8988T (cell line): ENCODE measurements at places on chromosomes 1 and 21.

GRCh38 chr1:87830432-87830978, 501.8 kb downstream of the LMO4 start:
- DNase-seq, result no peak

DNA sequence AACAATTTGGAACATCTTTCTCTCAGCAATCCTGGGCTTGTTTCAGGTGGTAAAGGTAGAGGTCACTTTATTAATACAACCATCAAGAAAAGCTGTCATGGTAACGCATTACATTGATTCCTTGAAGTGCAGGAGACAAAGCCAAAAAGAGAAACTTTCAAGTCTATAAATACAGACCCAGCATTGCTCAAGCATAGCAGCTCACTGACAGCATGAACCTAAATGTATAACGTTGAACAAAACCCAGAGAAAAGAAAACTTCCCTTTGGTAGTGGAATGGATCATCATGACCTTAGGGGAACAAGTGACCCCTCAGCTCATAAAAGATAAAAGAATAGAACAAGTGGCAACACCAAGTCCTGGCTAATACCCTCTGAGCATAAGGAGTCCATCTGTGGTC, 332.2 kb downstream of the NTNG1 start:
- no peak for DNase-seq

DNA sequence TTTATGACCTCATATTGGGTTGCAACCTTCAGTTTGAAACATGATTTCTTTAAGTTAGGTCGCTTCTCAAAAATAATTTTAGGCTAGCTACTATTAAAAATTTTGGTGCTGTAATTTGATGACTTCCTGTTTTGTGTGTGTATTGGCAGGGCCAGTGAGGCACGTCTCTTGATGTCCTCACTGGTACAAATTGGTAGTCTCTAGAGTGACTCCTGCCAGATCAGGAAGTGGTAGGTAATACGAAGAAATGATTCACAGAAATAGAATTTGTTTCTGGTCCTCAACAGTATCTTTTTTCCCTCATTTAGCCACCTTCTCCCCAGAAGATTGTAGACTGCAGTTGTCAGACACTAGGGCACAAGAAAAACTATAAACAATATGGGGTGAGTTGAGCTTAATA, 120.9 kb upstream of the KIAA1614 start:
- DNase-seq, result no peak

- DNase-seq, result no peak
Measured at GRCh38 chr1:37890378-37891014, 31.1 kb upstream of the MTF1 start.

- DNase-seq, result no peak
Measured at GRCh38 chr1:164641353-164641730, 82.4 kb downstream of the PBX1 start.

DNA sequence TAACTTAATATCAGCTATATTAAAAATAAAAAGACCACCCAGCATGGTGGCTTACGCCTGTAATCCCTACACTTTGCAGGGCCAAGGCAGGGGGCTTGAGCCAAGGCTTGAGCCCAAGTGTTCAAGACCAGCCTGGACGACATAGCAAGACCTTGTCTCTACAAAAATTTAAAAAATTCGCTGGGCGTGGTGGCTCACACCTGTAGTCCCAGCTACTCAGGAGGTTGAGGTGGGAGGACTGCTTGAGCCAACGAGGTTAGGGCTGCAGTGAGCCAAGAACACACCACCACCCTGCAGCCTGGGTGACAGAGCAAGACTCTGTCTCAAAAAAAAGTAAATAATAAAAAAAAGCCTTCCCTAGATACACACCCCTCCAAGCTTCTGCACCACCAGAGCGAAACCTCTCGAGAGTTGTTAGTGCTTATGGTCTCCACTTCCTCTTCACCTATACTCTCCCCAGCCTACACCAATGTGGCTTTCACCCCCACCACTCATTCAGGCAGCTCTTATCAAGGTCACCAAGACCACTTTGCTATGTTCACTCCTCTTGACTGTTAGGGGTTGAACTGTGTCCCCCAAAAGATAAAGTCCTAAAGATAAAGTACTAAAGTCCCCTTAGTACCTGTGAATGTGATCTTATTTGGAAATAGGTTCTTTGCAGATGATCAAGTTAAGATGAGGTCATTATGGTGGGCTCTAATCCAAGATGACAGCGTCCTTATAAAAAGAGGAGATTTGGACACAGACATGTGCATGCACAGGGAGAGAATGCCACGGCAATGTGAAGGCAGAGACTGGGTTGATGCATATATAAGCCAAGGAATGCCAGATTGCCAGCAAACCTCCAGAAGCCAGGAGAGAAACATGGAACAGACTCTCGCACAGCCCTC, 6.8 kb upstream of the PPP1R15B start:
- no peak for DNase-seq

DNA sequence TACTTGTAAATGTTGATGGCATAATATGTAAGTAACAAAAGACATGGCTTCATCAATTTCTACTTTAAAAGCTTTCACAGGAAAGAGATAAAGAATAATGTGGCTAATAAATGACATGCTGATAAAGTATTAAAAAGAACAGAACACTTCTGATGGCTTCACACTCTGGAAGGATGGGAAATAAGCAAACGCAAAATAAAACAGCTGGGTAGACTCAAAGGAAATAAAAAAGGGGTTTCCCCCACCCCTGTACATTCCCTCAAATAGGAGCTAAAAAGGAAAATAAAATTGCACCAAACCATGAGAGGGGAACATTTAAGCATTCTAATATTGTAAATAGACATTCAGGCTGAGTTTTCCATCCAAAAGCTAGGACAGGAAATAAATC, 27.0 kb upstream of the DYRK1A start:
- no peak for DNase-seq

- no peak for DNase-seq
Measured at GRCh38 chr1:83741770-83742169, 257.2 kb downstream of the TTLL7 start.

DNA sequence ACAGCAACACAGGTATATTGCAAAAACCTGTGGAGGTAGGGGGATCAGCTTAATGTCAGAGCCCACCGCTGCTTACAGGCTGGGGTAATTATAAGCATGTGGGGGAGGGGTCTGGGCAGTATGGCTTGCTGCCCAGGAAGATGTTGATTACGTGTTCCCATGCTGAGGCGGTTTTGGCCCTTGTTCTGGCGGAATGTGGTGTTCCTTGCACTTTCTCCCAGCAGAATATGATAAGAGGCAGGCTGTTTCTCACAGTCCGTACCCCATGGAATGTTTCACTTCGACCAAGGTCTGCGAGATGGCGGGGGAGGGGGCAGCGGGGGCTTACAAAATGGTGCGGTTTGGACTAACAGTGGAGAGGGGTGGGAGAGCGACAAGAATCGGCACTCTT, 9.8 kb upstream of the HPCAL4 start:
- DNase-seq, result no peak

- DNase-seq, result no peak
Measured at GRCh38 chr1:48232722-48233121, 10.2 kb downstream of the SLC5A9 start.

- DNase-seq, result no peak
Measured at GRCh38 chr1:112723511-112723839, 8.3 kb upstream of the PPM1J start.

GRCh38 chr1:31161571-31161970, 78.1 kb downstream of the NKAIN1 start:
- DNase-seq, result no peak

DNA sequence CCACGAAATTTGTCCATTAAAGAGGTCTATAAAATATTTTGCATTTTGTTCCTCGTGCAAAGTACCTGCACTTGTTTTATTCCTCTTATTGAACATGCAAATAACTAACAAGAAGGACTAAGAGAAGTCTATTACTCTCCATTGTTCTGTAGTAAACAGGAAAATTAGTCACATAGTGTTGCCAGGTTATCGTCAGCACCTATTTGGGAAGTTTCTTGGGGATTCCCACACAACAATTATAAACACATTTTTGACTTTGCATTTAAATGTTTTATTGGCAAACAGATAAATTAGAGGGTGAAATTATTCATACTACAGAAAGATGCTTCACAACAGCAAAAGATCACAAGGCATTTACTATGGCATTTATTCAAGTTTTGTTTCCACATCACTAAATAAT, 174.5 kb downstream of the ZC3H11B start:
- DNase-seq, result no peak

GRCh38 chr1:205247130-205247921, 19.6 kb downstream of the TMCC2 start:
- DNase-seq, result no peak

DNA sequence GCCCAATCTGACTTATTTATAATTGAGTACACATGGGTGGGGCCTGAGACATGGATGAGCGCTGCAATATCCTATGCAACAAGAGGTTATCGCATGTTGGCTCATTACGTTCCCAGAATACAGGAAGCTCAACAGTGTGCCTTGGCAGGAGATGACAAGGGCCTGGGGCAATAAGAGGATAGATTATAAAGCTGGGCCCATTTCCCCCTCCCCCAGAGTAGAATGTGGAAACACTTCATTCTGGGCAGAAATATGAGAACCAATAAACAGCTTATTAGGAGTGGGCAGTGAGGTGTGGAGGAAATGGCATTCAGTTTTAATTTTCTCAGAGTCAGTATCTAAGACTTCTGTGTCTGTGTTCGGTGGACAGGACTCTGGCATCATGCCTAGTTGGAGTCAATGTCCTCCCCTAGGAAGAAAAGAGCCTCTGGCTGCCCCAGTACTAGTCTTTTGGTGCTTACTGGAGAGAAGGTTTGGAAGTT, 92.8 kb downstream of the PIK3R3 start:
- no peak for DNase-seq

DNA sequence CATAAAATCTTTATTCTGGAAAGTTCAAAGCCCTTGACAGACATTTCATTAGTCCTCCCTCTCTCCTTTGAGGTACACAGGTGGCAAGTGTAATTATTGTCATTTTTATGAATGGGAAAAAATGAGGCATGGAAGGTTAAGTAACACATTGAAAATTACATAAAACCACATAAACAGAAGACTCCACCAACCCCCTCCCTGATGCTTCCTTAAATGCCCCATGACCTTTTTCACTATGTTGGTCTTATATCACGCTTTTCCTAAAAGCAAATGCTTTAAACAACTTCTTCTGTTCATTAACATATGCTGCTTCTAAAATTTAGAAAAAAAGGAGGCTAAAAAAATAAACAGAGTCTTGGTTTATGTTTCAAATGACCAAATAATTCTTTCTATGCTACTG, 648.4 kb downstream of the PTPRC start:
- no peak for DNase-seq

GRCh38 chr1:165988817-165989216, 161.4 kb downstream of the UCK2 start:
- no peak for DNase-seq

GRCh38 chr21:25385911-25386474, 221.3 kb downstream of the MRPL39 start:
- no peak for DNase-seq

DNA sequence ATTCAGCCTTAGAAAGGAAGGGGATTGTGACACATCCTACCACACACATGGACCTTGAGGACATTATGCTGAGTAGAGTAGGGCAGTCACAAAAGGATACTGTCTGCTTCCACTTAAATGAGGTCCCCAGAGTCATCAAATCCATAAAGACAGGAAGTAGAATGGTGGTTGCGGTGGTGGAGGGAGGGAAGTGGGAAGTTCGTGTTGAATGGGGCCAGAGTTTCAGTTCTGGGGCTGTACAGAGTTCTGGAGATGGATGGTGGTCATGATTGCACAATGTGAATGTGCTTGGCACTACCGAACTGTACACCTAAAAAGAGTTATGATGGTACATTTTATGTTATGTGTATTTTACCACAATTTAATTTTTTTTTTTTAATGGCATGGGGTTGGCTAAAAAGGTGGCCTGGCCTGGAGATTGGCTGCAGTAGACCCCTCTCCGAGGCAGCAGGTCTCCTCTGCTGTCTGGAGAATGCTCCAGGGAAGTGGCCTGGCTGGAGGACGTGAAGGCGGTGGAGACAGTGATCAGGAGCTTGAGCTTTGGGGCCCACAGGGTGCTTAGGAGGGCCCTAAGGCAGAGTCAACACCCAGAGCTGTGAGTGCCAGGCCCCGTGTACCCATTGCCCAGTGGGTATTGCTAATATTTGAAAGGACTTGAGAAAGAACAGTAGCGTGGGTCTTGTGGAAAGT, 30.4 kb downstream of the IFNGR2 start:
- no peak for DNase-seq

GRCh38 chr1:94024104-94024792, 96.7 kb downstream of the ABCA4 start:
- DNase-seq, result no peak

DNA sequence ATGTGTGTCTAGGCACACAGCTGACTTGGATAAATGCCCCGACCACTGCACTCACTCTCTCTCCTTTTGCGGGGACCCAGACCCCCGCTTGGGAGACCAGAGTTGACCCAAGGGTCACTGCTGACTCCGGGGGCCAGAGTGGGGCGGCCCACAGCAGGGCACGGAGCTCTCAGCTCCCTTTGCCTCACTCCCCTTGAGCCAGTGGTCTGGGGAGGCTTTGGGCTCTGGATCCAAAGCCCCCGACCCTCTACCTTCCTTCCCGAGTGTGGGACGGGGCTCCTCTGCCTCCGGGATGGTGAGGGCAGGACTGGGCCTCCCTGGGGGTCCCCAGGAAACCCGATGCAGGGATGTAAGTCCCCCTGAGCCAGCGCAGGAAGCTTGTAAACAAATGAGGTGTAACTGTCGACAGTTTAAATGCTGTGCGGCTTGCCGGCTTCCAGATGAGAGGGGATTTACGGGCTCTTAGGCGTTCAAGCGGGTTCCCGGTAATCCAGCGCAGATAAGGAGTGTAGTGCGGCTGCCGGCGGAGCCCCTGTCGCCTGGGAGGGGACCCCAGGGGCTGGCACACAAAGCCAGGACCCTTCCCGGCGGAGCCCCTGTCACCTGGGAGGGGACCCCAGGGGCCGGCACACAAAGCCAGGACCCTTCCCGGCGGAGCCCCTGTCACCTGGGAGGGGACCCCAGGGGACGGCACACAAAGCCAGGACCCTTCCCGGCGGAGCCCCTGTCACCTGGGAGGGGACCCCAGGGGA, 7.4 kb downstream of the ACTRT2 start:
- no peak for DNase-seq

DNA sequence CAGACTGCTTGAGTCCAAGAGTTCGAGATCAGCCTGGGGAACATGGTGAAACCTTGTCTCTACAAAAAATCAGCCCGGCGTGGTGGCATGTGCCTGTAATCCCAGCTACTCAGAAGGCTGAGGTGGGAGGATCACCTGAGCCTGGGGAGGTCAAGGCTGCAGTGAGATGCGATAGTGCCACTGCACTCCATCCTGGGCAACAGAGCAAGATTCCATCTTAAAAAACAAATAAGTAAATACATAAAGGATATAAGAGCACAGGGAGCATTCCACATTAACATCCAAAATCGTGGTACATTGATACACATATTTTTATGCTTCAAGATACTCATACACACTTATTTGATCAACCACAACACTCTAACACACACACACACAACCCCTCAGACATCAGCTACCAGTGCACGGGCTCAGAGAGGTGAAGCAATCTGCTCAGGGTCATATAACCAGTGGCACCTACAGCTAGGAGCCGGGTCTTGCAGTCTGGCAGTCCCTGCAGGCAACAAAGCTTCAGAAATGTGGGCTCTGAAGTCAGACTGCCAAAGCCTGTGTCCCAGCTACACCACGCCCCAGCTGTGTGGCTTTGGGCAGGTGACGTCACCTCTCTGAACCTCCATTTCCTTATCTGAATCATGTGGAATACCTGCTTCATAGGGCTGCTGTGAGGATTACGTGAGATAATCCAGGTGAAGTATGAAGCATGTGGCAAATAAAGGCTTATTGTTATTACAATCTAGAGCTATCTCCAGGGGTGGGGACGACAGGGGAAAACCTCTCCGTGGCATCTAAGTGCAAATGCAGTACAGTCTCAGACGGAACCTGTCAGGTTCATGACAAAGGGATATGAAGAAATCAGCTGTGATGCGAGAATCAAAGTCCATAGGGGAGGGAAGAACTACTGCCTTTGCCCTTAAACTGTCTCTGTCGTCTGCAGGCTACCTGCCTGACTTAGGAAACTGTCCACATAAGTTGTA, 4.8 kb upstream of the CRYBG2 start:
- no peak for DNase-seq
